ENCODE measurements at places on chromosomes 7 and 10. TPM values are rescaled to one million over a fixed set of nuclear protein-coding genes. Genes with fewer than 3 reads are reported as not detected.
A peak's percentile ranks its signal among the peaks of the same experiment; 100 is the strongest.

PAPOLB gene
- not detected for total RNA-seq

FGFBP3 gene
- 0.71 TPM for total RNA-seq

OPN1SW gene
- not detected for total RNA-seq

DNA sequence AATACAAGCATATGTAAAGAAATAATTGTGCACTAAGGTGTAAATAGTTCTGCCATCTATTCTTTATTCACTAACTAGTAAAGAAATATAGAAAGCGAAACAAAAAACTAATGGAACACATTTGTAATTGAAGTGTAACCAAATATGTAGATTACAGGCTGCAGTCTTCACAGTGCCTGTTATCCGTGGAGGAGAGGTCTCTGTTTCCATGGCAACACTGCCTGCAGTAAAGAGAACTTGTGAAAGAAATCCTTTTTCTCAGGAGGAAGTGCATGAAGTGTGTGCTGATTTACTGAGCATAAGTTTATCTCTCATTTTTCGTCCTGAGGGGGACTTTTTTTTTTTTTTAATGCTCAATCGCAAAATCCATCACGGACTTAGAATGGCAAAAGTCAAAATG lies 102.5 kb downstream of the APBB1IP start:
- no peak overlapping the region for H3K4me3 ChIP-seq
- DNase-seq = no peak
- H3K4me1 ChIP-seq = peaks cover 2% of the 10 kb centered on the region
- no peak overlapping the region for H3K27ac ChIP-seq

DNA sequence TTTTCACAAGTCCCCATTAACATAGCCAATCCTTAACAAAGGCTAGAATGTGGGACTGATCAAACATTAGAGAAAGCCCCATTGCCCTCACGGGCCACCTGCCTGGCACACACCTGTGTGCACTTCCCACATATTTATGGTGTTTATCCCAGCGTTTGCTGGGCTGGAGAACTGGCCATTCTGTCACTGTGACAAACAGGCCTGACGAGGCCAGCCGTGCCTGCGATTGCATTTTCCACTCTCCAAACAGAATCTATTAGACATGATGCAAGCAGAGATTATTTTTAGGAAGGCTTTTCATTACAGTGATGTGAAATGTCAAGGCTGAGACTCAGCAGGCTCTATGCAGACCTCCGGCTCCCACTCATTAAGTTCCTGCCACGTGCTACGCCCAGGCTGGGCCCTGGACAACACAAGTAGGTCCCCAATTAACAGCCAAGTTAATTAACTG lies 20.4 kb downstream of the PTPRN2 start:
- H3K27ac ChIP-seq = no peak overlapping the region
- H3K36me3 ChIP-seq = no peaks in the 10 kb centered on the region
- no peak overlapping the region for H3K4me3 ChIP-seq

GRCh38 chr10:338171-339037 lies 203.1 kb downstream of the ZMYND11 start:
- no peaks in the 10 kb centered on the region for H3K36me3 ChIP-seq
- DNase-seq = no peak

DNA sequence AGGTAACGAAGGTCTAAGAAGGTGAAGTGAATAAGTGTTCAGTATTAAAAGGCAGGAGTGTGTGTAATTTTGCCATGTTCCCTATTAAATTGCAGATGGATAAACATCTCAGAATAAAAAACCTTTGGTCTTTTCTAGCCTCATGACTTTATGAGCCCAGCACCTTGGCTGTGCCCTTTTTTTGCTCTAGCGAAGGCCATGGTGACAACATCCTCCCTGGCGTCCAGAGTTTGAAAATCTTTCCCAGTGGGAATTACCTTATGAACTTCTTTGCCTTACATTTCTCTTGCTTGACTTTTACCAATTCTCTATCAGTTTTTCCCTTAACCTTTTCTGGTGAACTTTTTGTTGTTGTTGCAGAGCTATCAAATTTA lies 368.2 kb upstream of the BMPER start:
- DNase-seq = no peak
- H3K36me3 ChIP-seq = no peaks in the 10 kb centered on the region
- no peak overlapping the region for H3K4me3 ChIP-seq
- no peaks in the 10 kb centered on the region for H3K27me3 ChIP-seq
- H3K27ac ChIP-seq = no peak overlapping the region

GRCh38 chr7:77910124-77910523 lies 111.6 kb downstream of the PHTF2 start:
- no peak overlapping the region for H3K4me3 ChIP-seq
- H3K36me3 ChIP-seq = peaks cover 30% of the 10 kb centered on the region
- no peaks in the 10 kb centered on the region for H3K27me3 ChIP-seq
- peak overlapping the region; percentile 7 for H3K27ac ChIP-seq
- DNase-seq = no peak
- peaks cover 66% of the 10 kb centered on the region for H3K4me1 ChIP-seq

All from Karpas-422 (cell line).